ENCODE measurements at places on chromosomes 13 and 19.

- DNase-seq = no peak
Observed at GRCh38 chr19:51226067-51226466, 1.2 kb downstream of the CD33 start.

GRCh38 chr19:40799558-40800338 is 757 bp downstream of the EGLN2 start:
- DNase-seq = peak; percentile 66

GRCh38 chr13:107900775-107901174 is 314.6 kb downstream of the LIG4 start:
- no peak for DNase-seq

DNA sequence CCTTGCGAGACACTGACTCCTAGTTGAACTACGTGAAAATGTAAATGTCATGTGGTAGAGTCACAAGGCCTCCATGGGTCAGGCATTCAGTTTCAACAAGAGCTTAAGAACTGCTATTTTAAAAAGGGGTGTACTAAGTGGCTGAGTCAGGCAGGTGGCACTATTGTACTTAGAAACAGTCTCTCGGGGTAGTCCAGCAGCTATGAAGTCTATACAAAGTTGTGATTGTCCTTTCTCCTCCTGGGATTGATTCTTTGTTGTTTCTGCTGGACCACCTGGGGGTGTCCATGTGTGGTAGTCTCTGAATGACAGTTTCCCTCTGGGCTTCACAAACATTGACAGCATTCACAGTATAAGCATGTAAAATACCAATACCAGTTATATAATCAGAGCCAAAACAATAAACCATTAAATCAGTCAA is 33.0 kb downstream of the UGGT2 start:
- peak; percentile 80 for DNase-seq

DNA sequence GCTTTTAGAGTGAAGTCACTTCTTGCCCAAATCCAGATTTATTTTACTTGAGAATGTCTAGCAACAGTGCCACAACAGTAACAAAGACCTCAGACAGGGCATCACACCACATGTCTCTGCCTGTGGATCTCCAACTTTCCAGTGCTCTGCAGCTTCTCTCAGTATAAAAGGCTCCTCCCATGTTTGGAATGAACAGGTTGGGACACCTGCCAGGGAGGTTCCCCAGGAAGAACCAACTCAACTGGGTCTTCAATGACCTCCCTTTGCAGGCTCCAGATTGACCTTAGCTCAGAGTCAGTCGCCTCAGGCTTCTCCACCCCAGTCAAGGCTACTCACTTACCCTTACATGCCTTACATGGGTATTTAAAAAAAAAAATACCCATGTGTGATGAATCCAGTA is 3.4 kb downstream of the ZNF823 start:
- no peak for DNase-seq

DNA sequence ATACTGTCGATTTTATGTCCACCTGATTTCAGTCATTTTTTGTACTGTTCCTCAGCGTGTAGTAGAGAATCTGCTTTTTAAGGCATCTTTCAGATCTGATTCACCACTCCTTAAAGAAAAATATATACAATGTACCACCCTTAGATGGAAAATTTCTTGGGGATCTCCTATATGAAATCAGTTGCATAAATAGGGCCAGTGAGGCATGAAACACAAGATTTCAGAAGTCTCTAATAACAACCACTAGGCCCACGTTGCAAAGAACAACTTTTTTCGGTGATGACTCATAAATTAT is 1.4 kb downstream of the USP12 start:
- no peak for DNase-seq

DNA sequence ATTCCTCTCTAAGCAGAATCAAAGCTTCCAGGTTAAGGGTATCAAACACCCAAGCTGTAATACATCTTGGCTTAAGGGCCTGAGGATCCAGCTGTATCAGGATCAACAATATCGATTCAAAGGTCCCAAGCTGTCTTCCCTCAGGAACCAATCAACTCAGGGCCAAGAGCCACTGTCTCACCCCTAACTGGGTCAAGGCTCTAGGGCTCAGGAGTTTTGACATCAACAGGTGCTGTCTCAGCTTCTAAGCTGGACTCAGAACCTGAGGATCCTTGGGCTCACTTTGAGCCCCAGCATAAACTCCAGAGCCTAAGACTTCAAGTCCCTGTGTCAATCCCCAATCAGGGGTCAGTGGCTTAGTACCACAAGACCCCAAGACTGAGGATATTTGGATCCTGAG is 917 bp downstream of the FBXW9 start:
- no peak for DNase-seq

GRCh38 chr19:56508290-56508778 is 679 bp downstream of the ZNF471 start:
- no peak for DNase-seq

DNA sequence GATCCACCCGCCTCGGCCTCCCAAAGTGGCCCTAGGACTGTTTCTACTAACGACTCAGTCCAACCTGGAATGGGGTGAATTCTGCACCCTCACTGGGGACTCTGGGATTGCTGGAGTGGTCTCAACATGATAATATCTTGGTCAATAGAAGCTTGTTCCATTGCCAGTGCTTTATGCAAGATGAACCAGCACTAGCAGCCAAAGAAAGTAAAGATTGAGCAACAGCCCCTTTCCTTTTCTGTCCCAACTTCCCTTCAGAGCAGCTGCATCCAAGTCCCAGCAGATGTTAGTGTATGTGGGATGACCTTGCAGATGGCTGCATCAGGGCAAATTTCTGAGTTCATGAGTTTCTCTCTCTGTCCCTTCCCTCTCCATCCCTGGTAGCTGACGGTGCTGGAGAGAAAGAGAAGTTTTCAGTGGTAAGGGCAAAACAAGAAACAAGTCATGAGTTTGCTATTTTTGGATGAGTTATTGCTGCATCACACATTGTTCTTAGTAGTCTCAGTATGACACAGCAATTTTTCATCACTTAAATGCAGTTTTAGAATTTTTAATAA is 183.6 kb upstream of the EDNRB start:
- no peak for DNase-seq

GRCh38 chr19:41958367-41959055 is 610 bp downstream of the RABAC1 start:
- DNase-seq = peak; percentile 95

GRCh38 chr19:49847731-49848696 is 2.9 kb upstream of the PTOV1 start:
- DNase-seq = no peak

DNA sequence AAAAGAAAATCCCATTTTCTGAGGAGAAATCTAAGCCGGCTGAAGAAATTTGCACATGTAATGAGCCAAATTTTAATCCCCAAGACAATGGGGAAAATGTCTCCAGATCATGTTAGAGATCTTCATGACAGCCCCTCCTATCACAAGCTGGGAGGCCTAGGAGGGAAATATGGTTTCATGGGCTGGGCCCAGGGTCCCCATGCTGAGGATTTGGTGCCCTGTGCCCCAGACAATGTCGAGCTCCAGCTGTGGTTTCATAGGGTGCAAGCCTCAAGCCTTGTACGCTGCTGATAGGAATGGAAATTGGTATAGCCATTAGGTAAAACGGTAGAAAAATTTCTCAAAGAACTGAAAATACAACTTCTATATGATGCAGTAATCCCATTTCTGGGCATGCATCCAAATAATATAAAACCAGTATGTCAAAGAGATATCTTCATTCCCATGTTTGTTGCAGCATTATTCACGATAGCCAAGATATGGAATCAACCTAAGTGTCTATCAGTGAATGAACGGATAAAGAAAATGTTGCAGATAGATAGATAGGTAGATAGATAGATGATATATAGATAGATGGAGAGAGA is 19.3 kb upstream of the FREM2 start:
- DNase-seq = no peak
